ENCODE measurements at places on chromosomes 1 and 21.

GRCh38 chr1:166915042-166915441 is 39.0 kb upstream of the TADA1 start:
- no peak for DNase-seq

- no peak for DNase-seq
Observed at GRCh38 chr1:153168686-153169085, 18.0 kb upstream of the SPRR2G start.

GRCh38 chr1:245888809-245889208 is 618.3 kb downstream of the SMYD3 start:
- DNase-seq: no peak

GRCh38 chr1:167116174-167116573 is 22.3 kb downstream of the STYXL2 start:
- DNase-seq: no peak

DNA sequence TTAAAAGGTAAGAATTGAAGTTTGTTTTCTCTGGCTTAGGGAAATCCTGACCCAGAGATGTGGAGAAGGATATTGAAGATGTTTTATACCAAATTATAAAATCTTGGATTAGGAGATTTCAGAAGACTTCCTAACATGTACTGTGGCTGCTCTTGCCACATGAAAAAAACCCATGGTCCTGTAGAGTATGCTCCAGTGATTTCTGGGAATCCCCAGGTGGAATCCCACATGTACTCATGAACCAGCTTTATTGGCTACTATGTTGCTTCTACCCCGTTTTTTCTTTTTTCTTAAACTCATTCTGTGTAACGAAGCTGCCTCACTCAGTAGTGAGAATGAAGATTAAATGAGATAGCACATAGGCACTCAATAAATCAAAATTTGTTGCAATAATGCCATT is 132.7 kb upstream of the SGIP1 start:
- no peak for DNase-seq

DNA sequence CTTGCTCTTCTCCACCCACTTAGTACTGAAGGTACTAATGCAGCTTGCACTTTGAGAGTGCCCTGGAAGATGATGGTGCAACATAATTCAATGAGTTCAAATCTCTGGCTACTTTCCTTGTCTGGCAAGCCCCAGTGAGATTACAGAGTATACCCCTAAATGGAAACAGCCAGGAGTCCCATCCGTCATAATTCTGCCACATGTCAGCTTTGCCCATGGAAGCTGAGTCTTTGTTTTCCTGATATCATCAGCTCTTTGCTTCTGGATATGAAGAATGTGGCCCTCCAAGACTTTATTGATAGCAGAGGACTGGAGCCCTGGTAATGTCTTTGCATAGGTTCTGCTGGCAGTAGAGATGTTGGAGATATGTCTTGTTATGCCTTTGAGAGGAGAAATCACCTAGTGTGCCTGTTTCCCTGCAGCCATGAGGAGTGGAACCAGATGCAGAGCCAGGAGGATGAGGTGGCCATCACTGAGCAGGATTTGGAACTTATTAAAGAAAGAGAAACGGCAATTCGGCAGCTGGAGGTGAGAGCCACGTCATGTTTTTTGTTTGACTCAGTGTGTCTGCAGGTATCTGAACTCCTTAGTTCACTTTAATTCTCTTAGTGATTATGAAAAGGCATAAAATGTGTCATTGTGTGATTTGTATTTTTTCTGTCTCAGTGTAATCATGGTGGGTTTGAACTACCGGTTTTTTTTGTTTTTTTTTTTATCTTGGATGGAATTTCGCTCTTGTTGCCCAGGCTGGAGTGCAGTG is 18.7 kb upstream of the PPP1R8 start:
- no peak for DNase-seq

- DNase-seq: no peak
Observed at GRCh38 chr1:25781130-25781433, 18.9 kb upstream of the SELENON start.

DNA sequence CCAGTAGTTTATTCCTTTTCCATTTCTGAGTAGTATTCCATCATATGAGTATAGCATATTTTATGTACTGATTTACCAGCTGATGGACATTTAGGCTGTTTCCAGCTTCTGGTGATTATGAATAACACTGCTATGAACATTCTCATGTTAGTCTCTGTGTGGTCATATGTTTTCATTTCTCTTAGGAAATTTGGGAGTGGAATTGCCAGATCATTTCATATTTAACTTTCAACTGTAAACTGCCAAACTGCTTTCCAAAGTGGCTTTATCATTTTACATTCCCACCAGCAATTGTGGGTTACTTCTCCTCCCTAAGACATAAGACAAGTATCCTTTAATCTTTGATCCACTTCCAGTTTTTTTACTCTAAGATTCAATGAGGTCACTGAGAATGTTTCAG is 85.7 kb upstream of the RALGPS2 start:
- DNase-seq: no peak

Measured in NCI-H187 (cell line).